Fibroblast of skin of left biceps (primary cell): ENCODE measurements at places on chromosomes 6 and 20.
A peak's percentile ranks its signal among the peaks of the same experiment; 100 is the strongest.

DNA sequence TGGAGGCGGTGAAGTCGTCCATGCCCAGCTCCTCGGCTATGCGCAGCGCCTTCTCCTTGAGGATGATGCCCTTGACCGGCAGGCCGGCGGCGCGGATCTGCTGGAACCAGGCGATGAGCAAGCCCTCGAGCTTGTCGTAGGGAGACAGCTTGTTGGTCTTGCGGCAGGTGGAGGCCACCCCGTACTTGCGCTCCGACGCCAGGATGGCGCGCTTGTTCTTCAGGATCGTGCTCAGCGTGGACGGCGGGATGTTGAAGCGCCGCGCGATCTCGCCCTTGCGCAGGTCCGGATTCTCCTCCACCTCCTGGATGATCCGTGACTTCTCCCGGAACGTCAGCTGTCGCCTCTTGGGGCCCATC is 435 bp downstream of the CENPB start:
- no peak for DNase-seq

DNA sequence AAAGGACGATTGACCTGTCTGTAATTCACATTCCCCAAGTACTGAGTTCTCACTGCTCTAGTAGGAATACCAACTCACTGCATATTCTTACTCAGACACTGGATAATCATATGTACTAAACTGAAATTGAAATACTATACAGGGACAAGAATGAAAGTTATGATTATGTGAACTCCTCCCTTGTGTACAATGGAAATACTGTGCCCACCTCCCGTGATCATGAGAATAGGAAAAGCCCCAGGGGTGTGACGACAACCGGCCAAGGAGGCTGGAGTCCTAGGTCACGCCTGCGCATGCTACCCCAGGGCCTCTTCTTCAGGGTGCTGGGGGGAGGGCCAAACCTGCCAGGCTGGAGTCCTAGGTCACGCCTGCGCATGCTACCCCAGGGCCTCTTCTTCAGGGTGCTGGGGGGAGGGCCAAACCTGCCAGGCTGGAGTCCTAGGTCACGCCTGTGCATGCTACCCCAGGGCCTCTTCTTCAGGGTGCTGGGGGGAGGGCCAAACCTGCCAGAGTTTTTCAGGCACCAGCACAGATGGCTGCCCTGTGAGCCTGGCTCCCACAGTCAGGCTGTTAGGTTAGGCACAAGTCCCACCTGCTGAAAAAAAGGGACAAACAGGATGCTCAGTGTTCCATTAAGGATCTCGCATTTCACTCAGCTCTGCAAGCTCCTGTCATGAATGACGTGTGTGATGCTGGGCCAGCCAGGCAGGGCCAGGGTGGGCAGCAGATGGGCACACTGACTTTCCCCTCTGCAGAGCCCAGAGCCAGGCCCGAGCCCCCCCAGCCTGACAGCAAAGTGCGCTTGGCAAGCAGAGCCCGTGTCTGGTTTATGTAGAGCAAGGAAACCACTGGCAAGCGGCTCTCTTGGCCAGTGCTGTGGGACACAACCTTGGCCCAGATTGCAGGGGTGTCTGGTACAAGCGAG is 107.7 kb downstream of the FOXF2 start:
- DNase-seq: no peak

- no peak for DNase-seq
Measured at GRCh38 chr6:38364775-38365174, 275.0 kb downstream of the BTBD9 start.

DNA sequence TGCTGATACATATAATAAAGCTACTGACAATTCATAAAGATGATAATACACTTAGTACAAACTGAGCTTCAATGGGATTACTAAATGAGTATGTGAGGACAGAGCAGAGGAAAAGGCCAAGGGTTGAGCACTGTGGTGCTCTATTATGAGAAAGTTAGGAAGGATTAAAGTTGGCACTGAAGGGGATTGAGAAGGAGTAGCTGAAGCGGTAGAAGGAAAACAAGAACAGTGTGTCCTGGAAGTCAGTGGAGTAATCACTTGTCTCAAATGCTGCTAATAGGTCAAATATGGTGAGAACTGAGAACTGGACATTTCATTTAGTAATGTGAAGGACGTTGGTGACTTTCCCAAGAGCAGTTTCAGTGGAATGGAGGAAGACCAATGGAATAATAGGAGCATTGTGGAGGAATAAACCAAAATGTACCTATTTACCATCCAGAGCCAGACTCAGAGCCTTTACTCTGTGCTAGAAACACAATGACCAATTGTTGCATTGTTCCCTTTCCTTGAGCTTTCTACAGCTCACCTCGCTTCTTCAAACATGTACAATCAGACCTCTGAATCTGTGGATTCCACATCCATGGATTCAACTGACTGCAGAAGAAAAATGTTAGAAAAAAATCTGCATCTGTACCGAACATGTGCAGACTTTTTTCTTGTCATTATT is 255.9 kb downstream of the LAMA2 start:
- DNase-seq: no peak

DNA sequence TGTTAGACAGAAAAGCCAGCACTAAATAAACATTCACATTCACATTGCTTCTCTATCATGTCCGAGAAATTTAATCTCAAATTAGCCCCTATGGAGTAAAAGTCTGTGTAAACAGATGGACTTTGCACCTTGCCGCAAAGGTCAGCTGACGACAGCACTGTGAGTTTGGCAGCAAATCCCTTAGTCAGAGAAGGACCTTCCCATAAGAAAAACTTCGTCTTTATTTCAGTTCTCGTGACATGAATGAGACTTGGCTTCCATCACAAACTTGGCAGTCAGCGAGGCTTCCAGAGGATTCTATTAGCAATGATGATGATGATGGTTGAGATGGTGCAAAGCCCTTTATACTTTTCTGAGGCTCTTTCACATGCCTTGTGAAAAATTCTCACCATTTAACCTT is 133.7 kb upstream of the IFNGR1 start:
- DNase-seq: no peak

GRCh38 chr6:82959385-82959941 is 106.2 kb downstream of the UBE3D start:
- peak; percentile 81 for DNase-seq

- DNase-seq: no peak
Measured at GRCh38 chr20:20695250-20695816, 17.1 kb downstream of the RALGAPA2 start.

DNA sequence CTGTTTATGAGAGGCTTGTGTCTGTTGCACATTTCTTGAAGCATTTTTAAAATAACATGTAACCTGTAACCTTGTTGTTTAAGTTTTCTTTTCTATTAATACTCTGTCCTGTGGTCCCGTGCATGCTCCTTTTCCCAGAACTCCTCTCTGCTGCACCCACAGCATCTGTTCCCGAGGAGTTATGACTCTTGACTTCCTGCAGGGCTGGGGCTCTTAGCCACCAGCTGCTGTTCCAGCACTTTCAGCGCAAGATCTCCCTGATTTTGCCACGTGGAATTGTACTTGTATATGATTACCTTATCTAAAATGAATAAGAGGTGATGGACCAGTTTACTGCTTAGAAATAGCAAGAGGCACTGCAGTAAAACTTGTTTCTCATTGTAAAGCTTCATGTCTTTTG is 150.6 kb downstream of the QKI start:
- DNase-seq: no peak

GRCh38 chr6:19587238-19587942 is 249.8 kb upstream of the ID4 start:
- no peak for DNase-seq

DNA sequence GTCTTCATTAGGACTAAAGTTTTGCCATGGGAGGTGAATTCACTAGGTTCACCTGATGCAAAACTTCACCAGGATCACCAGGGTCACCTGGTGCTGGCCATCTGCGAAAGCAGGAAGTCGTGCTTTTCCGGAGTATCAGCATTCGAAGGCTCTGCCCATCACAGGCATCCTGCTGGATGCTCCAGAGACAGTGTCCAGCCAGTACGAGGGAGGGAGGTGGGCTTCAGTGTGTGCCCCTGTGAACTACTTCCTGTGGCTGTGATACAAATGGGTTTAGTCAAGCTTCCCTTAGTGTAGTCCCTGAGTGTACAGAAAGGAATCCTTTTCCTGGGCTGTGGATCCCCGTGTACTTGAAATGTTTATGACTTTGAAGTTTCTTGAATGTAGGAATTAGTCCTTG is 3.4 kb upstream of the RPS6KA2 start:
- no peak for DNase-seq

DNA sequence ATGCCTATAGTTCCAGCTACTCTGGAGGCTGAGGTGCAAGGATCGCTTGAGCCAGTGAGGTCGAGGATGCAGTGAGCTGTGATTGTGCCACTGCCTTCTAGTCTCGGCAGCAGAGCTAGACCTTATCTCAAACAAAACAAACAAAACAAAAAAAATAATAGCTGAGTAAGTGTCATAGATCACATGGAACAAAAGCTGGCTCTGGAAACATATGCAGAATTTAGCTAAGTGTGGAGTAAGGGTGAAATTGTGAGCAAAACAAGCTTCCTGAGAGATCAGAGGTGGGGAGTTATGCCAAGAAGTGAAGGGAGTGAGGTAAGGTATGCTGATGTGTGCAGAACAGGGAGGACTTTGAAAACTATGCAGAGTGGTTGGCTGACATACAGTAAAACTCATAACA is 18.7 kb downstream of the SGK1 start:
- DNase-seq: no peak

DNA sequence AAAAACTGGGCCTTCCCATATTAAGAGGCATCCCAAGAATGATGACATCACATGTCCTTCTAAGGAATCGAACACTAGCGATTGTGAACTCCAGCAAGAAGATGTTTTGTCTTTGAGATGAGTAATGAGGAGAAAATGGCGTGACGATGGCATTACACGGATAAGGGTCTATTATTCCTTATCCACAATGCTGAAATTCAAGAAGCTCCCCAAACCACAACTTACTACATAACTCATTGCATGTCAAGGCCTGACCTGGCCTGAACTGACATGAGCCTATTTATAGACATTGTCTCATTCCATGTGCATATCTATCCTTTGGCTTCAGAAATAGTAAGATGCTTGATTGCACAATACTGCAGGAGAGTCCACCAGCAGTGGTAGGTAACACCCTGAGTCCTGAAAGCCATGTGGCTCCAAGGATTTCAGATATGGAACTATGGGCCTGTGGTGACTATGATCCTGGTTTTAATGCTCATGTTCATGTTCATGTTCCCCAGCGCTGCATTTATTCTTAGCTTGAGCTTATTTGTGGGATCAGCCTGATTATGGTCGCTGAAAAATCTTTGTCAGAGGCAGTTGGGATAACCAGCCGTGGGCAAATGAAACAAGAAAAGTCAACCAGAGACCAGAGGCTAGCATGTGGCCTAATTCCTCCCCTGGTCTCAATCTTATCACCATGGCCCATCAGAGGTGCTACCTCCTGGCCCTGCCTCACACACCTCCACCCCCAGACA is 183.2 kb upstream of the JARID2 start:
- DNase-seq: peak; percentile 70

DNA sequence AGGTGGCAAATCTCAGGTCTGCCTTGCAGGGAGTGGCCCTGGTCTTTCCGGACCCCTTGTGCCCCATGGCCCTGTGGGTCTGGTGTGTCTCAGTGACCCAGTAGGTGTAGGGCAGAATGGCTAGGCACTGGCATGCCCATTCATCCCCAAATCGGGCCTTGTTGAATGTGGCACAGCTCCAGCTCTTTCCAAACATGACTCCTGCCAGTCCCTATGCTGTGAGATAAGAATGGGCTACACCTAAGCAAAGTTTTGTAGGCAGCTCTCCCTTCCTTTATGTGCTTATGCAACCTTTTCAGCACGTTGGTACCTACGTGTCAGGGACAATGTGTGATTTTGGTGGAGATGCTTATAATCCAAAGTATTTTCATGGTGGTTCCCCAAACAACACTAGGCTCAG is 33.9 kb downstream of the FOXO3 start:
- DNase-seq: no peak

DNA sequence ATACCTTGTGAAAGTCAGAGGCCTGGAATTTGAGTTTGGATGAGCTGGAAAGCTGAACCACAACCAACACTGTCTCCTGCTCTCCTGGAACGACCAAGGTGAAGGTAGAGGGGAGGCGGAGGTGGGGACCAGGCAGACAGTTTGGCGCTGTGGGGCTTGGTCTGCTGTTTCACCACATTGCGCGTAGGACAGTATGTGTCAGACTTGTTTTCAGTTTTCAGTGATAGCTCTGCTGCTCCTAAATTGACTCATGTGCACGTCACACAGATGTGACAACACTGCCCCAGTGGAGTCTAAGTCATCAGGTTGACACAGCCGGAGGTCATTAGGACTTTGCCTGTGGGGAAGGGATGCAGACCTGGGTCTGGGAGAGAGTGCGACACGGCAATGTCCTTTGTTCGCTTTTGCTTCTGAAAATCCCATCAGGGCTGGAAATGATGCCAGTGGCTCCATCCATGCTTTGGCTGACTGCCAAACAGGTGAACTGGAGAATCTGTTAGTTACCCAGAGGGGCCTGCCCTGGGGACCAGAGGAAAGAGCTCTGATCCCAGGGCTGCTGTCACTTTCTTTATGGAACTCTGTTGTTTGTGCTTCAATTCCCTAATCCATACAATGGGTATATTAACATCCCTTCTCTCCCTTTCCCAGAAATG is 255.5 kb downstream of the CDC5L start:
- DNase-seq: no peak

GRCh38 chr6:34240329-34241248 is 3.9 kb downstream of the HMGA1 start:
- DNase-seq: no peak

- DNase-seq: no peak
Measured at GRCh38 chr6:139124887-139125672, 9.8 kb upstream of the HECA start.

GRCh38 chr20:32907886-32908285 is 49.2 kb downstream of the EFCAB8 start:
- no peak for DNase-seq

GRCh38 chr6:70094156-70094555 is 208.7 kb downstream of the COL9A1 start:
- DNase-seq: no peak

- no peak for DNase-seq
Measured at GRCh38 chr6:12160326-12160725, 129.8 kb upstream of the EDN1 start.
